ENCODE measurements at places on chromosomes 1 and 21.
A peak's percentile ranks its signal among the peaks of the same experiment; 100 is the strongest.

GRCh38 chr1:99986656-99987225 is 16.9 kb downstream of the SLC35A3 start:
- DNase-seq = no peak

DNA sequence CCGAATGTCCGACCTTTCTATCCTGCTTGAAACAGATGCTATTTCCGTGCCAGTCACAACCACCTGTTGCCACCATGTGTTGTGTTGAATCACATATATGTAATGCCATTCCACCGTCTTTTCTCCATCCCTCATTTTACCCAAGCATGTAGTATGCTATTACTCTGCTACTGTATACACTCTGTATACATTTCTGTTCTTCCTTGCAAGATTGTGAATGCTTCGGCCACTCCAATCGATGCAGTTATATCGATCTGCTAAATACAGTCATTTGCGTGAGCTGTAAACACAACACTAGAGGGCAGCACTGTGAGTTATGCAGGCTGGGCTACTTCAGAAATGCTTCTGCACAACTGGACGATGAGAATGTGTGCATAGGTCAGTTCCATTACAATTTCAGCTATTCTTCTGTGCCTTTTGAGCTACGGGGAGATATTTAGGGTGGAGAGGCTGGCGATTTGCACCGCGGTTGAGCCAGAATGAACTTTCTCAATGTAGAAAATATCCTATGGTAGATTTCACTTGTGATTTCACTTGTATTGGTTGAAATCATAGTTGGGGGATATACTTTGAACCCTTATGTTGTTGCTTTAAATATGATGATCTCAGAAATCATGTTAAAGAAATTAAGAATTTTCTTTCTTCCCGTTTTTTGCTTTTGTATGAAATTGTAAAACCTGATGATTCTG is 289.8 kb downstream of the NTNG1 start:
- peak; percentile 68 for DNase-seq

GRCh38 chr1:208238710-208239472 is 5.3 kb downstream of the PLXNA2 start:
- DNase-seq = peak; percentile 77

GRCh38 chr1:107787299-107787698 is 177.7 kb downstream of the VAV3 start:
- DNase-seq = peak; percentile 41

- no peak for DNase-seq
Observed at GRCh38 chr1:235265900-235266299, 62.1 kb downstream of the ARID4B start.

DNA sequence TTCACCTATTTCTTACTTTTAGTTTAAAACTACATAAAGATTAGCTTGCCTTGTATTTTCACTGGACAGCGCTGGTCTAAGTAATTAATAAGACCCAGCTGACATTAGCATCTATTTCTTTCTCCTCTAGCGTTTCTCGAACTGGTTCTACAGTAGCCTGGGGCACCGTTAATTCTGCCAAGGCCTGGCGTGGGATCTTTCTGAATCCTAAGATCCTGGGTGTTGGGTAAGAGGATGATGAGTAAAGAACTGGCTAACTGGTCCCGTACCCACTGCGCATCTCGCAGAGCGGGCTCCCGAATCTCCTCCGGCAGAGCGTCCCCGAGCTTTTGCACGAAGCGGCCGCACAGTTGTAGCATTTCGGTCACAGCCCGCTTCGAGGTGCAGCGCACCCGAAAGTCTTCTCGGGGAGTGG is 309 bp downstream of the NSL1 start:
- no peak for DNase-seq

Measured in MM.1S (cell line).